KBM-7 (cell line): ENCODE measurements at places on chromosomes 2 and 18.

DNA sequence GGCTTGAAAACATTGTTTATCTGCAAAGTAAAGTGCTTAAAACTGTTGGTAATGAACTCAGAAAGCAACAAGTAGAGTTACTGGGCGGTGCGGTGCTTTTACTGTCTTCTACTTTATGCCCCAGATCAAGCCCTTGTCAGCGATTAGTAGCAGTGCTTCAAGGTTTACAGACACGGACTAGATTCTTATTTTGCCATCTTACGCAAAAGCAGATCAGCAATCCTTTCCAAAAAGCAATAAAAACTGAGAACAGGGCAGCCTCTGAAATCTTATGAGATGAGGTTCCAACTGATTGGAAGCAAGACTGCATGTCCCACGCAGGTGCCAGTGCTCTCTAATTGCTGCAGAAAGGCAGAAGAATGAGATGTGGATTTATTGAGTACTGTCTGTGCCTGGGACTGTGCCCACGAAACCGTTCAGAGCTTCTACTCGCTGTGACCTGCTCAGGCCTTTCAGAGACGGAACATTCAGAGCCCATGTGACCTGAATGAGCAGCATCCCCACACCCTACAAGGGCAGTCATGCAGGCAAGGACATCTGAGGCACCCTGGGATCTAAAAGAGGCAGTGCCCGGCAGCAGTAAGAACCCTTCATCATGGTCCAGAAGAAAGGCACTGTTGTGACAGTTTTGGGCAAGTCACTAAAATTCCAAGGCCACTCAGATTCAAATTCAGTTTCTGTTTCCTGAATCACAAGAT, 15.7 kb downstream of the COL4A3 start:
- DNase-seq: no peak

- DNase-seq: no peak
These were observed 122.5 kb downstream of the CNTNAP5 start for GRCh38 chr2:124147552-124147951.

GRCh38 chr2:138444411-138444810, 57.2 kb upstream of the SPOPL start:
- no peak for DNase-seq

DNA sequence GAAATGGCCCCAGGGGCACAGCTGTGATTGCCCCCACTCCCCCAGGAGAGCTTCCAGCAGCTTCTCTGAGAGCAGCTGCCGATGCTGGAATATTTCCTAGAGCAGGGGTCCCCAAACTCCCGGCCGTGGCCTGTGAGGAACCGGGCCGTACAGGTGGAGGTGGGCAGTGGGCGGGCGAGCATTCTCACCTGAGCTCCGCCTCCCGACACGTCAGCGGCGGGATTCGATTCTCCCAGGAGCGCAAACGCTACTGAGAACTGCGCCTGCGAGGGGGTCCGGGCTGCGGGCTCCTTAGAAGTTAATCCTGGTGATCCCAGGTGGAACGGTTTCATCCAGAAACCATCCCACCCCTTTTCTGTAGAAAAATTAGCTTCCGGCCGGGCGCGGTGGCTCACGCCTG, 69.1 kb upstream of the PXDN start:
- DNase-seq: no peak

GRCh38 chr18:45589356-45590035, 25.8 kb upstream of the SLC14A2 start:
- DNase-seq: no peak

GRCh38 chr2:129975016-129975774, 4.3 kb upstream of the RAB6C start:
- DNase-seq: no peak

DNA sequence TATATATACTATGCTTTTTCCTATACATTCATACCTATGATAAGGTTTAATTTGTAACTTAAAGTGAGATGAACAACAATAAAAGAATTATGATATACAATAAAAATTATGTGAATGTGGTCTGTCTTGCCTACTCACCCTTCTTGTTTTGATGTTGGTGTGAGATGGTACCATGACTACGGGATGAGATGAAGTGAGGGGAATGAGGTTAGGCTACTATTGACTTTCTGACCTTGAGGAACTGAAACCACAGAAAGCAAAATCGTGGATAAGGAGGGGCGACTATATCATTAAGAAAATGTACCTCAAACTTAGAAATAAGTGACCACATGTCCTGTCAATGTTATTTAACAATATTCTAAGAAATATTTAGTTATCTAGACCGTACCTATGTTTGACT, 103.9 kb upstream of the PPP1CB start:
- no peak for DNase-seq

DNA sequence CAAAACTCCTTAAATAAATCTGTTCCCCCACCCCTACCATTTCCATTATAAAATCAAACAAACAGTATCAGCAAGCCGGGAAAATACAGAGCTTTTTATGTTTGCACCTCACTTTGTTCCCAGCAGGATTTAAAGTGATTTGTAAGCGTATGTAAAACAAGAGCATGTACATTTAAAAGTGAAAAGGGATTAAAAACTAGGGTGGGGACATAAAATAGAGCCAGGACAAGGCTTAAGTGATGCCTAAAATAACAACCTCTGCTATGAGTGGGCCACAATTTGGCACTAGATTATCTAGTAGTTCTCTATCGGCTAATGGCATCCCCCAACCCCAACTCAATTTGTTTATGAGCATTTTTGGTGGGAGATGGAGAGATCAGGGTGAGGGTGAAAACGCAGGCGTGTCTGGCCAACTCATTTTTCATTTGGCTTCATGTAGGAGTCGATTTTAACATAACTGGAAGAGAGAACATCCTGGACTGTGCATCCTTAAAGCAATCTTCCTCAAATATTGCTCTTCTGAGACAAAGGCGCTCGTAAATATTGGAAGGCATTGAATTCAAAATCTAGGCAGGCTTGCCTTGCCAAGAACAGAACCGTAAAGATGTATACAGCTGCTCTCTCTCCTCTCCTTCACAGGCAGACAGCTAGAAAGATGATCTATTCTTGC, 34.5 kb upstream of the TSPYL6 start:
- DNase-seq: no peak

DNA sequence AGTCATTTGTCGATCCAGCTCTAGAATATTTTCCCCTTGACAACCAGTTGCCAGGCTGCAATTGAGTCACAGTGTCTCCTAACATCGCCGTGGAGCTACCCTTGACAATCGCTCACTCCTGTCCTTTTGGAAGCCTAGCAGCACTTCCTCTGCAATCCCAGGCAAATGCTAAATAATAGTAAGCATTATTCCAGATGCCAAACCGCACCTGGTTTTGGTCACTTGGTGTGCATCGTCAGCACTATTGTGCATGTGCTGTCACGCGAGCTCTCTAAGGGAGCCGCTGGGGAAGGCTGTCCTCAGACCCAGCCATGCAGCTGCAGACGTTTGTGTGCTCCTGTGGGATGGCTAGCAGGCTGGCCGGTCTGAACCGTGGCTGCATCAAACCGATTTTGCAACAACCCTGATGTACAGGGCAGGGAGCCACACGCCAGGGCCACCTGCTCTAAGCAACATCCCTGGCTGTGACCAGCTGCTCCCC, 549.5 kb upstream of the ID2 start:
- DNase-seq: no peak
